ENCODE measurements at places on chromosomes 3 and 15.

- DNase-seq = no peak
These were observed 5.5 kb downstream of the TAGLN3 start for GRCh38 chr3:112004187-112004586.

DNA sequence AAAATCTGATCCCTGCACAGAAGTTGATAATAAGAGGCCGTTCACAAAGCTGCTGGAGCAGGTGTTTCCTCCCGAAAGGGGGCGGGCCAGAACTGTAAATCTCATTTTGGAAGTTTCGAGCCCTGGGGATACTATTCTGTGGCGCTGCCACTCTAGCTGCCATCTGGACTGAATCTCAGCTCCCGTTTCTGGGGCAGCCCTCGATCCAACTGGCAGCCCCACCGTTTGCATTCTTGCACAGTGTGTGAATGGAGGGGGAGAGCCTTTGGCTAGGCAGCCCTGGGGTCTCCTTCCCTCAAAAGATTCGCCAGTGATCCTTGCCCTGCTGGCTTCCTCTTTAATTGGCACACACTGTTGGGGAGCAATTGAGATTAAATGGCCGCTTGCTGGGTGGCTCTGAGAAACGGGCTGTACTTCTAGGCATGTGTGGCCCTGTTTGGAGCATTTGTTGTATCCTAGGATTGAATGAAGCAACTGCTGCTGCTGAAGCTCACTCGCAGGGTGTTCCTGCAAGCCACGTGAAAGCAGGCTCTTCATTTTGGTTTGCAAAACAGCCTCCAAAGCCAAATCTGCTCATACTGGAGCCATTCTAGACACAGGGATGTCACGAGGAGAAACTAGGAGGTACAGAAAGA, 57.2 kb upstream of the TOPAZ1 start:
- DNase-seq = no peak

GRCh38 chr3:46719735-46720271, 2.1 kb upstream of the PRSS50 start:
- no peak for DNase-seq

DNA sequence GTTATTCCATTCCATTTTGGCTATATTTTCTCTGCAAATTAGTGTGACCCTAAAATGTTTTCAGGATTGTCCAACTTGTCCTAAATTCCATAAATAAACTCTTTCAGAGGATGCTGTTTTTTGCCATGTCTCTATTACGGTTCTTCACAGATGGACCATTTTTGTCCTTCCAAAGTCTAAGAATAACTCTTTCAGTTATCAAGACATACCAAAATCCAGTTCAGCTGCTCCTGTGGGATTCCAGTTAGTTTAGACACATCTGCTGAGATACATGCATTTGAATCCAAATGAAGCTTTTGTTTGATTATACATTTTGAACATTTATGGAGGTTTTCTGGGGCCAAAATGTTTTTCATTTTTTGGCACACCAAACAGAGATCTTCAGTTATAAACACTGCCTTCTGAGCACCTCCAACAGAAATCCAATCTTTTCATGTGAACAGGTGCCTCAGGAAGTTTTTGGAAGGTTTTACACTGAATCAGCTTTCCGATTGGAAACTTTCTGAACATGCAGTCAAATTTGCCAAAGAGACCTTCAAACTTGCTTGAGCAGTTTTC, 80.7 kb downstream of the TIGIT start:
- DNase-seq = no peak

GRCh38 chr3:3753416-3753815, 45.8 kb upstream of the LRRN1 start:
- DNase-seq = no peak

- no peak for DNase-seq
These were observed 112.2 kb downstream of the RARB start for GRCh38 chr3:25540273-25540672.

- no peak for DNase-seq
These were observed 51.7 kb upstream of the HES1 start for GRCh38 chr3:194084284-194084683.

- no peak for DNase-seq
These were observed 229.4 kb upstream of the SUCLG2 start for GRCh38 chr3:67883766-67884165.
